ENCODE measurements at places on chromosomes 7 and 10. TPM values are rescaled to one million over a fixed set of nuclear protein-coding genes. Genes with fewer than 3 reads are reported as not detected.

DNA sequence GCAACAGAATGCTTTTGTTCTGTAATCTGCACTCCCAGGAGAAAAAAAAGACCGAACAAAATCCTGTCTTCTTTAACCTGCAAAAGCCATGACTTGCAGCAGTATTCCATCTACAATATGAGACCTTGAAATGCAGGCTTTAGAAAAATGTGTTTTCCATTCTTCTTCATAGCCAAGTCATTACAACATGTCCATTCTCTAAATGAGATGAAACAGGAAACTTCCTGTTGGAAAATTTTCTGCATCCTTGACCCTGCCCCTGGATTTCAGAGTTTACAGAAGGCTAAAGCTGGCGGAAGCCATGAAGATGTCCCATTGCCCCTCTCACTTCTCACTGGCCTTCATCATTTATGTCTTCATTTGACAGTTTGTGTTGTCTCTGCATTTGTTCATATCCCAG lies 546.4 kb downstream of the TNS3 start:
- DNase-seq = no peak

The GIMAP6 gene
- total RNA-seq = not detected

The ENO4 gene
- 1.1 TPM for total RNA-seq

The RBP3 gene
- not detected for total RNA-seq

- no peak for DNase-seq
Measured at GRCh38 chr7:2283074-2283473, 31.2 kb downstream of the SNX8 start.

GRCh38 chr7:5564894-5565293 lies 141.3 kb upstream of the TNRC18 start:
- DNase-seq = no peak

DNA sequence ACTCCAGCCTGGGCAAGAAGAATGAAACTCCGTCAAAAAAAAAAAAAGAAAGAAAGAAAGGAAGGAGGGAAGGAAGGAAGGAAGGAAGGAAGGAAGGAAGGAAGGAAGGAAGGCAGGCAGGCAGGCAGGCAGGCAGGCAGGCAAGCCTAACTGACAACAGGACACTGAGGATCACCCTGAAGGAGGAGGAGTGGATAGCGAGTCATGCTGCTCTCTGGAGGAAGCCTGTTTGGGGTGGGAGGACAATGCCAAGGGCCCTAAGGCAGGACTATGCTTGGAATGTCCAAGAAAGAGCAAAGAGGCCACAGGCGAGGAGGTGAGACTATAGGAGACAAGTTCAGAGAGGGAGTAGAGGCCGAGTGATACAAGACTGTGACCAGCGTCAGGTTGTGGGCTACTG lies 107.0 kb upstream of the PARD3 start:
- no peak for DNase-seq

DNA sequence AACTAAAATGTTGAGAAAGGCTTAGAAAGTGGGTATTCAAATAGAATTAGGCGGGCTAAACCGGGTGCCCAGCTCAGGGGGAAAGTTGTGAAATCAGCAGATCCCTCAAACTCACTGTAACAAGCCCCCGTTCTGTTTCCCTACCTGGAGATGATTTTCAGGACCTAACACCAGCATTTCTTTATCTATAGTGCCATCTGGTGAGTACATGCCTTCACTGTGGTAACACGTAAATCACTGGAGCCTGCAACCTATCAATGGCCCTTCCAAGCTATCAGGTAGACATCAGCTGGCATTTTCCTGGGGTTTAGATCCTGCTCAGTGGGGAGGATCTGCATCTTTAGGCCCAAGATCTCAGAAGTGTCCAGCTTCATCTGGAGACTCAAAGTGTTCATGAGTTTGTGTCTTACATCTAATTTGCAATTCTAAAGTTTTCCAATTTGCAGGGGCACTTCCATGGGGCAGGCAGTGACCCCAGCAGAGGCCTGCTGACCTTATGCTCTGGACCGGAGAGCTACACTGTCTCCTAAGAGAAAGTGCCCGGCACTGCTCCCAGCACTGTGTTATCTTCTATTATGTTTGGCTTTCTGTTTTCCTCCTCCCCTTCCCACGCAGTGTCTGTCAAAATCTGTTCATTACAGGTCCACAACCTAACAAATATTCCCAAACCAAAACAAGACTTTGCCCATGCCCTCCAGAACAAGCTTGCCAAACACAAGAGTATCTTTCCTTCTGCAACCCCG lies 132.5 kb downstream of the LSM5 start:
- no peak for DNase-seq

The WDR11 gene
- 79.6 TPM for total RNA-seq
